ENCODE measurements at places on chromosomes 13 and 19.

DNA sequence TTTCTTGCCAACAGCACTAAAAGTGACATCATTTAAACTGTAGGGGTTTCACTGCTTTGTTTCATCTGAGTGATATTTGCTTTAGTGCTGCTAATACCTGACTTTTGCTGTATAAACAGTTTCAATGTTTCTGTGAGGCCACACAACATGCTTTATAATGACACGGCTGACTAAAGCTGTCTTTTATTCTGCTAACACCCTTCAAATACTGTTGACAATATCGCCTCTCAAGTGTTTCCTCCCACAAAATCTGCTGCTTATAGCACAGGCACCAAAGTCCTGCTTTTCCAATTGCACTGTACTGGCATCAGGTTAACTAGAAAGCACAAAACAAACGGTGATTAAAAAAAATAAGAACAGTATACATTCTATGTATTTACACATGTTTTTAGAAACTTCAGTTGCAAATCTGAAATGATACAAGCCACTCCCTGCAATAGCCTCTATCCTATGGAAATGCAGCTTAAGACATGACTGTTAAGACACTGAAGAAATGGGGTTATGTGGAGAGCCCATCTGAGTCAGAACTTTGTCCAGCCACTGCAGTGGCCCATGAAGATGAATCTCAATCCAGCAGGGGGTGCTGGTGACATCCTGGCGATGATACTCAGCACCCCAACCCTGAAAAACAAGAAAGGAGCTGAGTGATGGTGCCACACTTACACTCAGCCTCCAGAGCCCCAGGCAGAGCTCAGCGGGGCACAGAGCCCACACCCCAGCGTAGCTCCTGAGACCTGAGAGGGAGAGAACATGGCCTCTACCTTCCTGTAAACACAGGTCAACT lies 29.4 kb downstream of the RFXAP start:
- no peak for DNase-seq

DNA sequence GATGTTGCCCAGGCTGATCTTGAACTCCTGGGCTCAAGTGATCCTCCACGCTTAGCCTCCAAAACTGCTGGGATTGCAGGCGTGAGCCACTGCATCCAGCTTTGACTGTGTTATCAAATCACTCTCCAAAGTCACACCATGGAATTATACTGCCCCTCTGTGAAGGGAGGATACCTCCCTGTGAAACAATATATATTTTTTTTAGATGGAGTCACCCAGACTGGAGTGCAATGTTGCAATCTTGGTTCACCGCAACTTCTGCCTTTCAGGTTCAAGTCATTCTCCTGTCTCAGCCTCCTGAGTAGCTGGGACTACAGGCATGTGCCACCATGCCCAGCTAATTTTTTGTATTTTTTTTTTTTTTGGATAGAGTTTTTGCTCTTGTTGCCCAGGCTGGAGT lies 7.7 kb downstream of the TYK2 start:
- DNase-seq = no peak

GRCh38 chr19:2816641-2817040 lies 3.0 kb upstream of the ZNF554 start:
- DNase-seq = no peak

- no peak for DNase-seq
These were observed 144.5 kb downstream of the RGCC start for GRCh38 chr13:41601718-41602445.

GRCh38 chr13:82688400-82688994 lies 1193.8 kb downstream of the SLITRK1 start:
- DNase-seq = no peak

DNA sequence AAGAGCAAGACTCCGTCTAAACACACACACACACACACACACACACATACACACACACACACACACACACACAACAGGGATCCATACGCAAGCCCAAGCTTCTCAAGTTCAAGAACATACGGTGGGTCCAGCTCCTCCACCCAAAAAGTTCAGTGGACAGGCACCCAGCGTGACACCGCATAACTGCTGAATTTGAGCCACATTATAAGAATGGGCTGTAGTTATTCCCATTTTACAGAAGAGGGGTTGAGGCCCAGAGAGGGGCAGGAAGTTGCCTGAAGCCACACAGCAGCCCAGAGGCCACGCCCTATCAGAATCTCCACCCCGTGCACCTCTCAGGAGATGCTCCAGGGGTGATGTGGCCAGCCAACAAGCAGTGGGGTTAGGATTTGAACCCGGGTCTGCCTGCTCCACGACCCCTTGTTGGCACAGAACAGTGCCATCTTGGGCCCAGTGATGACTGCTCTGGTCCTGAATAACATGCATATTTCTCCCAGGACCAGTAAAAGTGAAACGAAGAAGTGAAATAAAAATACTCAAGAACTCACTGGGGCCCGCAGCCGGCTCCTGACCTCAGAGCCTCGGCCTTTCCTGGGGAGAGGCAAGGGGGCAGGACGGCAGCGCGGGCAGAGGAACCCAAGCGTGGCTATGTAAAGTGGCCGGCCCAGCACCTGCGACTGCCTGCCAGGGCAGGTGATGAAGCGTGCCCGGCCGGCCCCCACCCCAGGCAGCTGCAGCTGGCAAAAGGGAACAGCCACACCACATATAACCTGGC lies 61.9 kb downstream of the AP1M1 start:
- DNase-seq = no peak

- DNase-seq = no peak
These were observed 79.6 kb downstream of the TEX26 start for GRCh38 chr13:31011901-31012654.

- no peak for DNase-seq
These were observed 34.9 kb downstream of the EPS15L1 start for GRCh38 chr19:16436780-16437332.

- no peak for DNase-seq
These were observed 16.7 kb downstream of the ZFR2 start for GRCh38 chr19:3852177-3852511.

GRCh38 chr13:47904241-47904640 lies 96.8 kb downstream of the SUCLA2 start:
- DNase-seq = no peak

GRCh38 chr13:107883561-107884175 lies 331.7 kb downstream of the LIG4 start:
- no peak for DNase-seq

GRCh38 chr13:85768946-85769345 lies 30.3 kb downstream of the SLITRK6 start:
- DNase-seq = no peak

DNA sequence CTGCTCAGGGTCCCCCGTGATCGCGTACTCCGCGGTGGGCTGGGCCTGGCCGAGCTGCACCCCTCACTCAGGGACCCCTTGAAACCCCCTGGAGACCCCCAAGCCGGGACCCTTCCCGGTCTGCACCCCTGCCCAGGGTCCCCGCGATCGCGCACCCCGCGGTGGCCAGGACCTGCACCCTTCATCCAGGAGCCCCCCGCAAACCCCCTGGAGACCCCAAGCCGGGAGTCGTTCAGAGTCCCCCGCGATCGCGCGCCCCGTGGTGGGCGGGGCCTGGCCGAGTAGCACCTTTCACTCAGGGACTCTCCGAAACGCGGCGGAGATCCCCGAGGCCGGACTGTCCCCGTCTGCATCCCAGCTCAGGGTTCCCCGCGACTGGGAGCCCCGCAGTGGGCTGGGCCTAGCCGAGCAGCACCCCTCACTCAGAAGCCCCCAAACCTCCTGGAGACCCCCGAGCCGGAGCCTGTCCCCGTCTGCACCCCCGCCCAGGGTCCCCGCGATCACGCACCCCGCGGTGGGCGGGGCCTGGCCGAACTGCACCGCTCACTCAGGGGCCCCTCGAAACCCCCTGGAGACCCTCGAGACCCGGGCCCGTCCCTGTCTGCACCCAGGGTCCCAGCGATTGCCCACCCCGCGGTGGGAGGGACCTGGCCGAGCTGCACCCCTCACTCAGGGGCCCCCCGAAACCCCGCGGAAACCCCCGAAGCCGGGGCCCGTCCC lies 748 bp downstream of the LMNB2 start:
- DNase-seq = no peak

DNA sequence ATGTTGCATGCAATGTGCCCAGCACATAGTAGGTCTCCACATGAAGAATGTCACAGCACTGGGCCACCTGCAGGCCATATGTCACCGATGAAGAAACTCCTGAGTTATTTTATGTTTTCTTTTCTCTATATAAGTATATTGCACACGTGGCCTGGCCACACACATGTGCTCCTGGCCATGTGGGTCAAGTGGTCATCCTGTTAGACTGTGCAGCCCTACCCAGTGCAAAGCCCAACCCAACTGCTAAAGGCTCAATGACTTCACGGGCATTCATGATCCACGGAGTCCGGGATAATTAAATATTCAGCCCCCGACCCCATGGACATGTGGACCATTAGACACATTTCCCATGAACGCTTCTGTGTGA lies 163.2 kb downstream of the TEX29 start:
- DNase-seq = no peak

DNA sequence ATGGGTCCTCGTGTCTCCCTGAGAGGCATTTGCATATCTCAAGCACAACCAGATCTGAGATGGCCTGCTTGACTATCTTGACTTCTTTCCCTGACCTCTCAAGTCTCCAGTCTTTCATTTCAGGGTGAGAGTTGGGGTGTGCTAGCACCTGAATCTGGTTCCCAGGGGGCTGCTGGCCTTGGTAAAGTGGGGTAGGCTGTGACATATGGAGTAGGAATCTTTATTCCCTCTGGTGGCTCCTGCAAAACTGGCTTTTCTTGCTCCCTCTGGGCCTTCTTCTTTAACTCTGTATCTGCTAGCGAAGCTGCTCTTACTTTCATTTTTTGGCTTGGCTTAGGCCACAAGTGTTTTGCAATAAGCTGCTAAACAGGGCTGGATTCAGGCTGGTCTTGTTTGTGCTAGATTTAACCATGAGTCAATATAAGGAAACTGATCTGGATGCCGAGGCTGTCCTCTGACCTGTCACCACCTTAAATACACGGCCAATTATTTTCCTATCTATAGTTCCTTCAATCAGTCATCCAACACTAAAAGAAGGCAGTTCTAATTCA lies 42.3 kb downstream of the ZNF493 start:
- DNase-seq = no peak

DNA sequence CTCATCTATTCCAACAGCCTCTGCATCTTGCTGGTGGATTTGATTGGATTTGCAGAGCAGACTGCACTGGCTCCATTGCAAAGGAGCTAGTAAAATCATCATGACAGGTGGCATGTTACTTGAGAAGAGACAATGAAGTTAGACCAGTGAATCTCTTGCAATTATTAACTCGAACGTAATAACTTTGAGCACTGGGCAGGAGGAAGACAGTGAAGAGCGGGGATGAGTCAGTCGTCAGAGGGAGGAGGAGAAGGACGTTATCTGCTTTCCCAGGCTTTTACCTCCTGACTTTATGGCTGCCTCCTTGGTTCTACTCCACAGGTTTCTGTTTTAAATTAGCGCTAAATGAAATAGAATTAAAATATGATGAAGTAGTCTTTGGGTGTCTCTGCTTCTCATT lies 257.8 kb upstream of the IPO5 start:
- no peak for DNase-seq

DNA sequence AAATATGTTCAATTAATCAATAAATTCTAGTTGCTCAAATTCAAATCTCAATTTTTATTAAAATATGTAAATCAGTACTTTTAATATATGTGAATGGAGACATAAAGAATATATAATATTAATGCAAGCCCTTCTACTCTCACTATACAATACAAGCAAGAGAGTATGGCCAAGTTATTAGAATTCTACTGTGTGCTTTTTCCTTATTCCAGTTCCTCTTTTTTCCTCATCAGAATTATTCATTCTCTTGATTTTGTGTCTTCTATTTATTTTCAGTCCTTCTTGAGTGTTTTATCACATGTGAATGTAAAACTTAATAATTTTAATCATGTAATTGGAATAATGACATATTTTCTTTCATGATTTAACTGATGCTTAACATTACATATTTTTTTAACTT lies 276.8 kb downstream of the PCDH20 start:
- DNase-seq = no peak

- no peak for DNase-seq
These were observed 72.7 kb downstream of the SPACA7 start for GRCh38 chr13:112448621-112449544.

GRCh38 chr13:101098873-101099272 lies 317.4 kb downstream of the NALCN start:
- no peak for DNase-seq

- DNase-seq = no peak
These were observed 12.0 kb downstream of the POLR2E start for GRCh38 chr19:1082928-1083816.

GRCh38 chr13:98823442-98823841 lies 71.0 kb upstream of the SLC15A1 start:
- no peak for DNase-seq

DNA sequence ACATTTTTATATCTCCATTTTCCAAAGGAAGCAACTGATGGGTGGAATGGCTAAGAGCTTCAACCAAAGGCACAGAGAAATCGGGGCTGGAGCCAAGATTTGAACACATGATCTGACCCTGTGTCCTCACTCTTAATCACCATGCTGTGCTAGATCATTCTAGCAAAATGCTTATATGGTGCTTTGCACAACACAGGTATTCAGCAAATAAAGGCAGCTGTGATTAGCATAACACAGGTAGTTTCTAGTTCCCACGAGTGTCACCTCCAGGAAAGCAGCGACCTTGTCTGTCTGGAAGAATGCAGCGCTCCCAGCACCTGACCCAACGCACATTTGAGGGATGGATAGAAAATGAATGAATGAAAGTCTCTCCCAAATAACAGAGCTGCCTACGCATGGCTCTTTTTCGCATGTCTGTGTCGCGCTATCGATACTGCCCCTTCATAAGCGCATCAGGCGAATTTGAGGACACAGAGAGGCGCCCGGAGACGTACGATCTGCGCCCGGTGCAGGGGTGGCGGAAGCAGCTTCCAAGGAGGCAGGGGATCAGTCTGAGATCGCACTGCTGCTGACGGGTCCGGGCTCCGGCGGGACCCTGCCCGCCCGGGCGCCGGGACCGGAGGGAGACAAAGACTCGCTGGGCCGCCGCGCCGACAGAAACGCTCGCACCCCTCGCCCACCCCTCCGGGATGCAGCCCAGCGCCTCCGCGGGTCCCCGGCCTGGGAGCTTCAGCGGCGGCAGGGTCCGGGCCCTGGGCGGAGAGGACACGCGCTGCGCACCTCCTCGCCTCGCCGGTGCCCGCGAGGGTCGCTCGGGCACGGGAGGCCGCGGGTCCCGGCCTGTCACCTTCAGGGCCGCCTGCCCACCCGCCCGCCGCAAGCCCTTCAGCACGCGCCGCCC lies 609 bp downstream of the EPS15L1 start:
- peak; percentile 19 for DNase-seq

Data from activated CD8-positive, alpha-beta memory T cell treated with anti-CD3 and anti-CD28 coated beads for 48 hours (primary cell).